ENCODE measurements at places on chromosomes 3 and 15. TPM values are rescaled to one million over a fixed set of nuclear protein-coding genes. Genes with fewer than 3 reads are reported as not detected.

- DNase-seq: no peak
Observed at GRCh38 chr3:151940481-151940880, 67.0 kb downstream of the SUCNR1 start.

- no peak for DNase-seq
Observed at GRCh38 chr3:32954506-32954905, 3.1 kb downstream of the CCR4 start.

DNA sequence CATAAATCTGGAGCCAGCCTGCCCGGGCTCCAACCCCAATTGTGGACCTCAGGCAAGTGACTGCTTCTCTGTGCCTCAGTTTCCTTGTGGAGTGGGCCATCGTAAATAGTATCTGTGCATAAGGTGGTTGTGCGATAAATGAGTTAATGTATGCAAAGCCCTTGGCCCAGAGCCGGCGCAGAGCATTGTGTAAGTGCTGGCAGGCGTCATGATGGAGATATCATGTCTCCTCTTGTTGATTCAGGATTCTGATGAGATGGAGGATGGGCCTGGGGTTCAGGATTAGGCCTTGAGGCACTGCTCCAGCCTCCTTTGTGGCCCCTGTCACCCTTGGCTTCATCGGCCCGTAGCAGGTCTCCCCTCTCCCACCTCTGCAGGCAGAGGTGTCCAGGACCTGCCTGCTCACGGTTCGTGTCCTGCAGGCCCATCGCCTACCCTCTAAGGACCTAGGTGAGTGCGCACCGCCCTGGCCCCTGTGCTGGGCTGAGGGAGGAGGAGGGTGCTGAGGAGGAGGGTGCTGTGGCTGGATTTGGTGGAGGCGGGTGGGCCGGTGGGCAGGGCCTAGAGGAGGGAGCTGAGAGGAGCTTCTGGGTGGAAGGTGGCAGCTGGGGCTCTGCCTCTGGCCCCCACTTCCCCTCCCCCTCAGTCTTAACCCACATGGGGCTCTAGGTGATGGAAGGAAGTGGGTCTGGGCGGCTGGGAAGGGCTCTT is 1.3 kb downstream of the PLA2G4B start:
- DNase-seq: no peak

GRCh38 chr3:177836671-177837070 is 639.4 kb upstream of the TBL1XR1 start:
- no peak for DNase-seq

DNA sequence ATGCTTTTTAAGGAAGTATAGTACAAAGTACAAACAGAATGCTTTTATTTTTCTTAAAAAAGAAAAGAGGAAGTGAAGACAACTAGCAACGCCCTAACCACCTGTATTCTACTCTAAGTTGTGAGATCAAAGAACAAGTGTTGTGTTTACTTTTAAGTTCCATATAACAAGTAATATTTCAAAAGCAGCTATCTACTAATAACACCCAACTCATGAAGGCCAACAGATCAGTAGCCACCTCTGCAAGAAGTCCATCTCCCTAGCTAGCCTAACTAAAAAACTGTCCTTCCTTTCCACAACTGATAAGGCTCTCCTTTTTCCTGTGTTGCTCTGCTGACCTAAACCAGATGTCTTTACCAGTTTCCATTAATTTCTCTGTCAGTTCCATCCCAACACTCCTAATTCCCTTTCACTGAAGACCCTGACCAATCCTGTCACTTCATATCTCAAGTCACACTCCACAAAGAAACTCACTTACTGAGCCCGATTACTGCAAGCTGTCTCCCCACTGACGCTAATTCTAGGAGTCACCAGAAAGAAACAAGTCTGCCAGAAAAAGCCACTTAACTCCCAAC is 26.9 kb downstream of the PHC3 start:
- DNase-seq: peak; percentile 74

DNA sequence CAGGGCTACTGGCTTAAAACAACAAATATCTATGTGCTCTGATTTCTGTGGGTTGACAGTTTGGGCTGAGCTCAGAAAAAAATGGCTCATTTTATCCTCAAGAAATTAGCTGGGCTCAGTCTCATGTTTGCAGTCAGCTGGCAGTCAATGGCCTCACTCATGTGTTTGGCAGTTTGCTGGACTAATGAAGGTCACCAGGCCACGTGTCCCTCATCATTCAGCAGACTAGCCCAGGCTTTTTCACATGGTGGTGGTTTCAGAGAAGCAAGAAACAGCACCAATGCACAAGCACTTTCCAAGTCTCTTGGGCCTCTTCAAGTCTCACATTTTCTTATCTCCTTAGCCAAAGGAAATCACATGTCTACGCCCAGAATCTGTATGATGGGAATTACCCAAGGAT is 478.3 kb upstream of the PPP2R3A start:
- DNase-seq: no peak

DNA sequence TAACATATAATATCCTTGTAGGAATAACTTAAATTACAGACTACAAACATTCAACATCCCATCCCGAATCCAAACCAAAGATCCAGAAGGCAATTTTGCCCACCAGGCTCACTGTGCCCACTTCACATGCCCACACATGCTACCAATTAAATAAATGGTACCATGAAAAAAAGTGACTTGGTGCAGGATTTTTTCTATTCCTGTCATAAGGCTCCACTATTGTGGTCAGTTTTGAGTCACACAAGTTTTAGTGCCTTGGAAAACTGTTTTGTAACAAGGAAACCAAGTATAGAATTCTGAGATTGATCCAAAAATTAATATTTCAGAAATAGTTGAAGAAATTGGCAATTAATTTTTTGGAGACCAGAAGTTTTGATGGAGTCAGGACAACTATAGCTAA is 470.1 kb upstream of the THBS1 start:
- no peak for DNase-seq

DNA sequence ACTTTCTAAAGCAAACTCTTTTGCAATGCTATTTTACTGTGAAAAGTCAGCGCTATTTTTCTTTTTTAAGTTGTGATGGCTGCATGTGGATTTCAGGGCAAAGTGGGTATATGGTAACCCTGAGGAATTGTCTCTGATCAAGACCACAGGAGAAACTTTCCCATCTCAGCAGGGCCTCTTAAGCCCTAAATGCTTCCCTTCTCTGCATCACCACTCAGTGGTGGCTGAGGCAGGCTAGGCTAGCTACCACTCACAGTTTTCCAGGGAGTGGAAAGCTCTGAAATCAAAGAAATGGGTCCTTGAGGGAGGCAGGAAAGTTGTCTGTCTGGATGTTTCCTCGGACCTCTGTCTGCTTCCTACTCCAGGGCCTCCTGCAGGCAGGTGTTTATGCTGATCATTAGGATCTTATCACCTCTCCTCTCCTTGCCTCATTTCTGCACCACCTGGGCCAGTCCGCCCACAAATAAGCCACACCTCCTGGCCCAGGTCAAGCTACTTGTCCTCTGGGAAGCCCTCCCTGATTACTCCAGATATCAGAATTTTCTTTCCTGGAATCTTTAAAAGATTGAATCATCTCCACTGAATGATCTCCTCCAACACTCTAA is 37.0 kb downstream of the CEMIP start:
- DNase-seq: no peak

DNA sequence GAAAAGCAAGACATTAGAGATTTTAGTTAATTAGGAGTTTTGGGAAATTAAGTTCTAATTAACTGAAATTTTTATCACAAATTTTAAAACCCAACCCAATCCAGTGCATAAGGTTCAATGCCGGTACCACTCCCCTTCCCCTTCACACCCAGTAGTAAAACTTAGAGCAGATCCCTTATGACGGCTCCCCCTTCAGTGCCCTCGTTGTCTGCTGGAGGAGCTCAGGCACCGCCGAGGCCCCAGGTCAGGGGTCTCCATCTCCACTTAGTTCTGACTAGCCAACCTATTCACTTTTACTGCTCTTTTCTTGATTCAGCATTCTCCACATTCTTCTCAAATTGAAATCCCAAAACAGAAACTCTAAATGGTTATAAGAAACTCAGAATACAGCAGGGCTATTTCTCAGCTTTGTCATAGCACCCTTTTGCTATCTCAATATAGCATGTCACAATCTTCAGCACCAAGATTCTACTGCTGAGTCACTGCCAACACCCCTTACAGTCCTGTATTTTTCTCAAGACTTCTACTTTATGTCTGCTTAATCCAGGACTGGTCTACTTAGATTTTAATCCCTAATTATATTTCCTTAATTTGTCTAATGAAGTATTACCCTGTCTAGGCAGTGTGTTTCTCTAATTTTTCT is 39.8 kb downstream of the TUBGCP4 start:
- DNase-seq: no peak

DNA sequence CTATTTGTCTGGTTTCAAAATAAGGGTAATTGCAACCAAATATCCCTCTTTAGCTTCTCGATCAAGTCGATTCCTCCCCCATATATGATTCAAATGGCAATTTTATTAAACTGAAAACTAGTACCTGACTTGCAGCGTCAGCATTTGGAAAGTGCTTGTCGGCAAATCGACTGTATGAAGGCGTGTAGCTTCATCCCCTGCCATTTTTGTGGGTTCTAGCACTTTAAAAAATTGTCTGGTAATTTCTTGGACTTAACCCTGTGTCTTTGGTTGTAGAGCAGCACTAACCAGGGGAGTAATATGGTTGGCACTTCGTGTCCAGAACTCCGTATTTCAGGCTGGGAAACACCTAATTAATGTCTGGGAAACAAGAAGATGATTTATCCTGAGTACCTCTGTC is 573 bp downstream of the MME start:
- no peak for DNase-seq

DNA sequence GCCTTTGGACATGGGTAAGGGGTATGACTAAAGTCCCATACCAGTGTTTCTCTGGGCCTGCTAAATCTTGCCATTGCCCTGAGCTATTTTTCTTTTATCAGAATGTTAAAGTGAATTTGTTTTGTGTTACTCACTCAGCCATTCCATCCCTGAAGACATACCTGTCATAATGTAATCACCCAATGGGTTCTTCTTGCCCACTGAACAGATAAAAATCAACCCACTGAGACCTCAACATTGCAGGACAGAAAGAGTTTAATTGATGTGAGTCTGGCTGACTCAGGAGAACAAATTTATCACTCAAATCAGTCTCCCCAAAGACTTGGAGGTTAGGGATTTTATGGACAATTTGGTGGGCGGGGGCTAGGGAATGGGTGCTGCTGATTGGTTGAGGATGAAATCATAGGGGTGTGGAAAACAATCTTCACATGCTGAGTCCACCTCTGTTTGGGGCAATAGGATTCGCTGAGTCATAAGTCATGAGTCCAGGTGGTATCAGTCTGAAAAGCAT is 47.4 kb downstream of the ILDR1 start:
- DNase-seq: no peak

- no peak for DNase-seq
Observed at GRCh38 chr3:72245183-72245811, 460.3 kb upstream of the PROK2 start.

DNA sequence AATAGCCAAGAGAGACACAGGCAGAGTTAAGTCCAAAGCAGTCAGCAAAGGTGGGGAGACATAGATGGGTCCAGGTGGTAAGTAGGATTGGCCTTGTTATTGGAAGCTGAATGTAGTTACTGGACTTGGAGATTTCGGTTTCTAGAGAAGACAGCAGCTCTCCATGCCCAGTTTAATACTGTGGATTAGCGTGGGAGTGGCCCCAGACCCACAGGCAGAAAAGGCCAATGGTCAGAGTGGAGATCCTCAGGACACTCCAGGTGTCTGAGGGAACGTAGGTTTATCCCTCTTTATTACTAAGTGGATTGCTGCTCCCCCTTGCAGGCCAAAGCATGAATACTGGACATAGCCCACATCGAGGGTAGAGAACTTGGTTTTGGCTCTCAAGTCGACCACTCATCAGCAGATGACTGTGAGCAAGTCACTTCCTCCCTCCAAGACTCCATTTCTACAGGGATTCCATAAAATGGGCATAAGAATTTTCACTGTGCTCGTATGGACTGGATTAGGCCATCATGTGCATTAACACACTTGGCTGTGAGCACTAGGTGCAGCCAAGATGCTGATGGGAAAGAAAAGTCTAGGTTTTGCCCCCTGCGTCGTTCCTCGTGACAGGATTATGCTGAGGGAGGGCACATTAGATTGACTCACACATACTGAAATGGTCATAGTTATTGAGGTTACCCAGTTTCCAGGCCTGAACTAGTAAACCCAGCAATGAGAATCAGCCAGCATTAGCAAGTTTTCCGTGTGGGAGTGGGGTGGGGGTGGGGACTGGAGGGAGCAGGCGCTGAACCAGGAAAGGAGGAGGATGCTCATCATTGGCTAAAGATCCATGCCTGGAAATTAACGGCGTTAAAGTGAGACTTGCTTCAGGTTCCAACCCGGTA is 225.2 kb upstream of the TPRG1 start:
- no peak for DNase-seq

DNA sequence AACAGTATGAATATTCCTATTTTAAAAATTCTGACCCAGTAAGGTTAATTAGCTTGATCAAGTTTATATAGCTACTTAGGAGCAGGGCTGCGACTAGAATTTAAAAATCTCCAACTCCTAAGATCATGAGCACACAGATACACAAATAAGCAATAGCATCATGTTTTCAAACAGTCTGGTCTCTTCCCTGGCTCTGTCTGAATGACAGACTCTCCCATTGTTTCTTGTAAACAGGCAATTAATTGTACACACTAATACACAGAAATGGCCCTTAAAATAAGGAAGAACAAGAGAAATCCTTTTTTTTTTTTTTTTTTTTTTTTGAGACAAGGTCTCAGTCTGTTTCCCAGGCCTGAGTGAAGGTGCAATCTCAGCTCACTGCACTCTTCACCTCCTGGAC is 1064.4 kb upstream of the CFAP20DC start:
- no peak for DNase-seq

- DNase-seq: no peak
Observed at GRCh38 chr15:70576276-70576675, 187.1 kb downstream of the UACA start.

DNA sequence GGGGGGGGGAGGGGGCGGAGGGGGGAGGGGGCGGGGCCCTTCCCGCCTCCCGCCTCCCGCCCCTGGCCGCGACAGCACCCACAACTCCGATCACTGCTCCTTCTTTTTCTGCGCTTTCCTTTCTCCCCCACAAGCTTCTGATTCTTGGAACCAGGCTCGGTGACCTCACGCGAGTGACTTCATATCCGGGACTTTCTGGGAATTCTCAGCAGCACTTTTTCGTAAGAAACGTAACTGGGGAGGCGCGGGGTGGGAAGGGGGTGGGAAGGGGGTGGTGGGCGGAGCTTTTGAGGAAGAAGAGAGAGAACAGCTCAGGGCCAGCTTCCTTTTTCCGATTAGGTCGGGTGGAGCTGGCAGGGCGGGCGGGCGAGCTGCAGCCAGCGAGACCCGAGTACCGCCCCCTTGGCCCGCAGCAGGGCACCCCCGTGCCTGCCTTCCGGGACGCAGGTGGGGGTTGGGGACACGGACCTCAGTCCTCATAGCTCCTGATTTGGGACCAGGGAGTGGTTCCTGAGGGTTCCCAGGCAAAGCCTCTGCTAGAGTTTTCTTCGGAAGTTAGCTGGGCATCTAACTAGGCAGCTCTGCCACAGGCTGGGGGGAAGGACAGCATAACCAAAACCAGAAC is 14.6 kb downstream of the XIRP1 start:
- DNase-seq: peak; percentile 72

GRCh38 chr3:39296197-39297077 is 16.6 kb upstream of the CX3CR1 start:
- DNase-seq: no peak

FBXO40 gene
- total RNA-seq: under 0.01 TPM

SPTBN5 gene
- total RNA-seq: 0.57 TPM

MYZAP gene
- 2.5 TPM for total RNA-seq

HTR3E gene
- total RNA-seq: not detected

LRRC28 gene
- 23.5 TPM for total RNA-seq

MORF4L1 gene
- 233 TPM for total RNA-seq

GABRA5 gene
- total RNA-seq: 26.1 TPM

GAP43 gene
- 0.42 TPM for total RNA-seq

EPHB1 gene
- 0.66 TPM for total RNA-seq

SCN11A gene
- total RNA-seq: 0.38 TPM

GOLGA8Q gene
- total RNA-seq: 0.42 TPM

SYNPR gene
- 0.09 TPM for total RNA-seq

ROPN1 gene
- total RNA-seq: 0.09 TPM

Measured in thymus (tissue), 14 donors.